ENCODE measurements at places on chromosomes 3 and 15.
A peak's percentile ranks its signal among the peaks of the same experiment; 100 is the strongest.

DNA sequence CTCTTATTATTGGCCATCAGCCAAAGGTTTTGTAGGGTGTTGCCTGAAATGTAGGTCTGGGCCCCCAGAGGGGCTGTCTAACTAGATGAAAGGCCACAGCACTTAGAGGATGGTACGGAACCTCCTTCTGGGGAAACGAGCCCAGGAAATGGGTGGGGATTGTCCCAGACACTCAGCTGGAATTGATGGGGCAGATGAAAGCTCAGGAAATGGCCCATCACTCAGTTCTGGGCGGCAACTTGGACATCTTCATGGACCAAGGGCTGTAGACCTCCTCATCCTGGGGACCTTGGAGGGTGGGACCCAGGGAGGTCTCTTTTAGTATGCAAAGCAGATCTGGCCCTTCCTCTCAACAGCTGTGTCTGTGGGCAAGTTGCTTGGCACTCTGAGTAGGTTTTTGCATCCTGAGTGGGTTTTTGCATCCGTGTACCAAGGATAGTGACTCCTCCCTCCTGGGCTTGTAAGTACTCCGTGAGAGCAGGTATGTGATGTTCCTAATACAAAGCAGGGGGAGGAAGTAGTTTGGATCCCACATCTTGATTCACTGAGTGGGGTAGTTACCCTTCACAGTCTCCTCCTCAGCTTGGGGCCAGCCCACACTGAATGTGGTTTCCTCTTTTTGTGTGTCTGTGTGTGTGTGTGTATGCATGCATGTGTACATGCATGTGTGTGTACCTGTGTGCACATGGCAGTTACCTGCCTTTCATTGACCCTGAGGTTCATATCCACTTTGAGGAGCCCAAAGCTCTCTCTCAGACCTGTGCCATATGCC lies 292.0 kb downstream of the RPLP1 start:
- no peak for DNase-seq

- peak; percentile 43 for DNase-seq
Measured at GRCh38 chr3:120908030-120908794, at the start of gene STXBP5L. TSS of gene STXBP5L (plus strand) at chr3:120908205. CDS start at chr3:120909579, 1,374 bp downstream.

- peak; percentile 65 for DNase-seq
Measured at GRCh38 chr3:48561045-48561736, 2.4 kb downstream of the UCN2 start.

- peak; percentile 81 for DNase-seq
Measured at GRCh38 chr3:148146947-148147826, 550.5 kb upstream of the AGTR1 start.

GRCh38 chr15:64917211-64917610 lies 5.5 kb downstream of the ANKDD1A start:
- no peak for DNase-seq

DNA sequence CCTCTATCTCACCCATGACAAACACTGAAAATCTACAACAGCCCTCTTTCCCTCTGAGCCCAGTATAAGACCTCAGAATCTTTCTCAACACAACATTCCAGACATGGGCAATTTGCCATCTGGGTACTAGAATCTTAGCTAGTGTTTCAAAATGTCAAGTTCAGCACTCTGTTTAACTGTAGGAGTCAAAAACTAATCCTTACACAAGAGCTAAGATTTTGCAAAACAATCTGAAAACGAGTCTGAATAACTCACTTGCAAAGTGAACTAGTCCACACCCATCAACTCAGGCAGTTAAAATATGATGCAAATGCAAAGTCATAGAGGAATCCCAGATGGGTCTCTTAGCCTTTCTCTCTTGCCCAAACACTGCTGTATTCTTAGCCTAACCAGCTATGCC lies 67.8 kb downstream of the GPR176 start:
- DNase-seq, result no peak

DNA sequence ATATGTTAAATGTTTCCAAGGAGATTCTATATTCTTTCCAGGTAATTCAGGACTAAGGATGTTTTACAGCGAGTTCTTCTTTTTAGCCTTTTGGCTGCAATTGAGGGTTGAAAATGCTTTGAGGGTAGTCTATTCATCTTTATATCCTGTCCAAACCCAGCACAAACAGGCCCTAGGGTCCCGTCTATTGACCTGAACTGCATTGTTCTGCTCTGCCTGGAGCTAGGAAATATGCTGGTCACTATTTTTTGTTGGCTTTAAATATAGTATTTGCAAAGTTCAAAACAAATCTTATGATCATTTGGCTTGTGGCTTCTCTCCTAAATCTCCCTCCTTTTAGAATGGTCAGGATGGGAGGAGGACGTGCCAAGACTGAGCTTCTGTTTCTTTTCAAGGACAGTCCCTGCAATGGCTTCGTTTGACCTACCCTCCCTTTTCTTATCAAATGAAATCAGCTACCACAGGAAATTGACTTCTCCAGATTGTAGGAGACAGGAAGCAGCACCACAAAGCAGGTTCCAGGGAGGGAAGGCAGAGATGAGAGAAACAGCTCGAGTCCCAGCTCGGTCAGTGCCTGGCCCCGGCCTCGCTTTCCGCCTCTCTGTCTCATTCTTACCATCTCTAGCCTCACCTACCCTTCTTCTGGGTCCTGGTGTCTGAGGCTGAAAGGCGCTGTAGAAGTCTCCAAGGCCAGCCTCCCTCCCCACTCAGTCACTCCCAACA lies 27.6 kb upstream of the NRROS start:
- no peak for DNase-seq

- no peak for DNase-seq
Measured at GRCh38 chr3:127755305-127755681, 67.0 kb downstream of the MGLL start.

GRCh38 chr15:30990036-30990435 lies 1.4 kb downstream of the MTMR10 start:
- no peak for DNase-seq

- DNase-seq, result no peak
Measured at GRCh38 chr3:156723182-156723619, 48.8 kb downstream of the TIPARP start.

DNA sequence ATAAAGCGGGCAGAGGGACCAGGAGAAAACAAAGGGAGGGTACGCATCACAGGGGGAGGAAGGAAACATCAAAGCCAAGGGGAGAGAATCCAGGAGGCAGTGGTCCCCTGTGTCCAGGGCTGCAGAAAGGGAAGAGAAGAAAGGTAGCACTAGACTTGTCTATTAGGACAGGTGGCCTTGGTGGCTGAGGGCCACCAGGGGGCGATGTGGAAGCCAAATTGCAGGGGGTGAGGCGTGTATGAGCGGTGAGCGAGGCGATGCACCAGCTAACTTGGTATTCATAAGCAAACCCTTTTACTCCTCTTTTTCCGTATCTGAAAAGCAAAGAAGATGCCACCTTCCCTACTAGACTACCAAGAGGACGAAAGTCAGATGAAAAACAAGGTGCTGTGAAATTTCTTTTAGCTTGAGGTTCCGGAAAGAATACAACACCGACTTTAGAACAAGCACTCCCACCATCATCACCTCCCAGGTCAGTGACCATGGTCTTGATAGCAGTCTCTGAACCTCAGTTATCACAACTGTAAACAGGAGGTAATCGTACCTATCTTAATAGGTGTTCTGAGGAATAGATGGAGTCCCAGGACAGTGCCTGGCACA lies 654.4 kb upstream of the ADAMTS9 start:
- no peak for DNase-seq

DNA sequence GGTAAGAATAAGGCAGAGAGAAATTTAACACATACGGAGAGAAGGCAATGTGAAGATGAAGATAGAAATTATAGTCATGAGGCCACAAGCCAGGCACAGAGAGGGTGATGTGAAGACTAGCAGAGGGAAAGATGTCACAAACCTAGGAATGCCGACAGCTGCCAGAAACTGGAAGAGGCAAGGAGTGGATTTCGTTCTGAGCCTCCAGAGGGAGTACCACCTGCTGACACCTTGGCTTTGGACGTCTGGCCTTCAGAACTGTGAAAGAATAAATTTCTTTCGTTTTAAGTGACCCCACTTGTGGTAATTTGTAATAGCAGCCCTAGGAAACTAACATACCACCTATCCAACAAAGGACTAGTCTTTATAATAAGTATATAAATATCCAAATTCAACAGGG lies 5.0 kb upstream of the SGO1 start:
- DNase-seq, result no peak

DNA sequence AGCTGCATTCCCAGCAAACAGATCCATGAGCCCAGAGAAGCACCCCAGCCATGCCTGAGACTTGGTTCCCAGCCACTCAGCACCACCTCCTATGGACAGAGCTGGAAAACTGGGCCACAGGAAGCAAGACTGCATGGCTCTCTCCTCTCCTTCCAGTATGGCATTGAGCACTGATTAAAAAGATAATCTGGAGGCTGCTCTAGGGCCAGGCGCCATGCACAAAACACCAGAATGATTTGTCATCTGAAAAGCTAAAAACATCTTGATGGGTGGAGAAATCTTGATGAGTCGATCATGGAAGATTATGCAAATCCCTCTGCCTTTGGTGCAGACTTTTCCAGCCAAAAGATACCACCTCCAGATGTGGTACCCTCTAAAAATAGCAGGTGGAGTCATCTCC lies 62.7 kb upstream of the MRPS22 start:
- DNase-seq, result no peak

DNA sequence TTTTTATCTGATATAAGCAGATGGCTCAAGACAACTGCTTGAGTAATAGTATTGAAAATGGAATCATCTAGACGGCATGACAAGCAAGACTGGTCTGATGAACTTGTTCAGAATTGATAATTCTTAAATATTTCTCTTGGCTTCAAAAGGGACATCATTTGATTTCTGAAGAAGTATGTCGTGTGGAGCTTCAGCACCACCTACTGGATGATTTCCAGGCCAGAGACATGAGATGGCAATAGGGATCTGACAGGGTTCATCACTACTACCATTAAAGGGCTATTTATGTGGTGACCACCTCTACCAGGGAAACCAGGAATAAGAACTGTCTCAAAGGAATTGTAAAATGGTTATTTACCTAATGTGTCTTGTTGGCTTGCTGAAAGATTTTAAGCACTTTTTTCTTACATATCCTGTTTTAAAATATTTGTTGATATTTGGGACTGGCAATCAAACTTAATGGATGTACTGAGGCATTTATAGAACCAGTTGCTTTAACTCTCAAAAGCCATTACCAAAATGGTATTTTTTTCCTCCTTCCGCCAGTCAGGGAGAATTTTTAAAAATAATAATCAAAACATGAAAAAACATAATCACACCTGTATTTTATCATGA lies 99.5 kb upstream of the FAM98B start:
- DNase-seq, result peak; percentile 72

DNA sequence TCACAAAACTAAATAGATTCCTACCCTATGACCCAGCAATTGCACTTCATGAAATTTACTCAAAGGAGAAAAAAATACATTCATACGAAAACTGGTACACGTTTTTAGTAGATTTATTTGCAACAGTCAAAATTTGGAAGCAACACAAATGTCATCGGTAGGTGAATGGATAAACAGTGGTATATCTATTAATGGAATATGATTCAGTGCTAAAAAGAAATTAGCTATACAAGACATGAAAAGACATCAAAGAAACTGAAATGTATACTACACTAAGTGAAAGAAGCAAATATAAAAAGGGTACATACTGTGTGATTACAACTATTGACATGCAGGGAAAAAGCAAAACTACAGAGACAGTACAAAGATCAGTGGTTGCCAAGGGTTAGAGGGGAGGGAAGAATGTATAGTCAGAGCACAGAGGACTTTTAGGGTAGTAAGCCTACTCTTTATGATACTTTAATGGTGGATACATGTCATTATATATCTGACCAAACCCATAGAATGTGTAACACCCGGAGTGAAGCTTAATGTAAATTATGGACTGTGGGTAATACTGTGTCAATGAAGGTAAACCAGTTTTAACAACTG lies 31.6 kb downstream of the RFX7 start:
- no peak for DNase-seq

DNA sequence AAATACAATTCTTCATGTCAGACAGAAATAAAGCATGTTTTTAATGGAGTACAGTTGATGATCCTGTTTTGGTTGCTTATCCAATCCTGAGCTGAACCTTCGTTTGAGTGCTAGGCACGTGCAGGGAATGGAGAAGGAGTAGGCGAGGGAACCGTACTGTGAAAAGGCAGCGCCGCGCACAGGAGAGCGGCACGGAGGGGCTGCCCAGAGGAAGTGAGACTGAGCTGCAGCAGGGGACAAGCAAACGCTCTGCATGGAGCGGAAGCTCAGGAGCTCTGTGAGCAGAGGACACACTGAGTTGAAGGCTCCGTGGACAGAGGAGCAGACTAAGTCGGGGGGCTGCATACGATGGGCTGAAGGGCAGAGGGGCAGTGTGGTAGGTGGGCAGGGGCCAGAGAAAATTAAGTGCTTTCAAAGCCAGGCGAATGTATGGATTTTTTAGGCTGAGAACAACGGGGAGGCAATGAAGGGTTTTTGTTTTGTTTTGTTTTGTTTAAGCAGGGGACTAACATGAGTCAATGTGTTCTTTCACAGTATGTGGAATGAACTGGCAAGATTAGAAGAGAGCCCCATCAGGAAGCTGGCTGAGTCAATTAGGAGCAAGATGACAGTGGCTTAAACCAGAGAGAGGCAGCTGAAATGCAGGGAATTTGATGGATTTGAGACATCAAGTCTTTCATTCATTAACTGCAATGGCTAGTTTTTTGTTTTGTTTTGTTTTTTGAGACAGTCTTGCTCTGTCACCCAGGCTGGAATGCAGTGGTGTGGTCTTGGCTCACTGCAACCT lies 23.8 kb upstream of the TM2D3 start:
- DNase-seq, result peak; percentile 44

Data from muscle of back (tissue), 13 donors.